ENCODE measurements at places on chromosomes 16 and 17.

DNA sequence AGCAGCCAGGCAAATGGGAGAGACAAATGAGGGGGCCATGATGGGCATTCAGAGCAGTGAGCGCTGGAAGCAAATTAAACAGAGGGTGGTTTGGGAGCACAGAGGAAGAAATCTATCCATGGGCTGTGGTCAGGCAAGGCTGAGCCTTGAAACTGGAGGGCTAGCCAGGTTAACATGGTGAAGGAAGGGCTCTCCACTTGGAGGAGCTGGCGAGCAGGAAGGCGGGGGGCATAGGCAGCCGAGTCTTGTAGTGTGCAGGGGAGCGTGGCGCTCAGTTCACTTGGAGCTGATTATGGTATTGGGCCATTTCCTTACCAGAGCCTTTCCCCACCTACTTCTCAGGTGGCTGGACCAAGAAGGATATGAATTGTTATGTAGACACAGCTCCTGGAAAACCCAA lies 189.7 kb downstream of the SNX29 start:
- no peak for DNase-seq

- DNase-seq: no peak
These were observed 3.2 kb downstream of the B3GNT9 start for GRCh38 chr16:67147437-67148140.

DNA sequence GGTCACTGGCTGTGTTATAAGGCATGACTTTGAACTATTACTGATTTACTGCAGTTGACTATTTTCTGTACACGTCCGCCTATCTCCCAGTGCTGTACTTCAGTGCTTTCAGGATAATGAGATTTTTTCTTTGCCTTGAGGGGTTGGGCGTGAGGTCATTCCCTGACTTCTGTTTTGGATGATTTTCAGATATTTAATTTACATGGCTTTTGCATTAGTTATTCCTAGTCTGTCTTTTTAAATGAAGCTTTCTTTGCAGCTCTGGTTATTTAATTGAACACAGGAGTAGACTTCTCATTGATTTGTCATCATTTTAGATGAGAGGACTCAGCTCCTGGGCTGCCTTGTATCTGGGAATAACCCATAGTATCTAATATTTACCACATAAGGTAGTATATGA lies 23.7 kb downstream of the WIPF2 start:
- DNase-seq: no peak

DNA sequence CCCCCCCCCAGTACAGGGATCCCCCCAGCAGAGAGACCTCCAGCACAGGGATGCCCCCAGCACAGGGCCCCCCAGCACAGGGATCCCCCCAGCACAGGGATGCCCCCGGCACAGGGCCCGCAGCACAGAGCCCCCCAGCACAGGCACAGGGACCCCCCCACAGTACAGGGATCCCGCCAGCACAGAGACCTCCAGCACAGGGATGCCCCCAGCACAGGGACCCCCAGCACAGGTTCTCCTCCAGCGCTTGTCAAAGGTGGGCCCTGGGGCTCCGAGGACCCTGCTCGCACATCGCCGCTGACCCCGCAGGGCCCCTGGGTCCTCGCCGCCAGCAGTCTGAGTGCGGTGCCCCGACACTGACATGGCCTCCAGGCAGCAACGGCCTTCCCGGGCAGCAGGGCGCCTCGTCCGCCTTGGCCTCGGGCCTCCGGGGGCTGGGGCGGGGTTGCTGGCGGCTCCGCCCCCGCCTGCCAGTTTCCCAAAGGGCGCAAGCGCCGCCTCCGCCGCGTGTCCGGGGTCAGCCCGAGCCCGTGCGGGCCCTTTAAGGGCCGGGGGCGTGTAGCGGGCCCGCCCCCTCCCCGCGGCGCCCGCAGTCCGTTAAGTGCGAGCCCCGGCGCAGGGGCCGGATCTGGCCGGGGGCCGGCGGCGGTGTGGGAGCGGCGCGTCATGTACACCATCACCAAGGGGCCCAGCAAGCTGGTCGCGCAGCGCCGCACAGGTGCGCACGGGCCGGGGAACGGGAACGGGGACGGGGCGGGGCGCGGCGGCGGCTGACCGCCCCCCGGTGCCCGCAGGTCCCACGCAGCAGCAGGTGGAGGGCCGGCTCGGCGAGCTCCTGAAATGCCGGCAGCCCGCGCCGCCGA lies at the start of gene MCRIP2:
MCRIP2 (plus strand) TSS at position 503 of the 863 bp plus-strand sequence; CDS start at position 667, 164 bp downstream.
- DNase-seq: peak; percentile 69

DNA sequence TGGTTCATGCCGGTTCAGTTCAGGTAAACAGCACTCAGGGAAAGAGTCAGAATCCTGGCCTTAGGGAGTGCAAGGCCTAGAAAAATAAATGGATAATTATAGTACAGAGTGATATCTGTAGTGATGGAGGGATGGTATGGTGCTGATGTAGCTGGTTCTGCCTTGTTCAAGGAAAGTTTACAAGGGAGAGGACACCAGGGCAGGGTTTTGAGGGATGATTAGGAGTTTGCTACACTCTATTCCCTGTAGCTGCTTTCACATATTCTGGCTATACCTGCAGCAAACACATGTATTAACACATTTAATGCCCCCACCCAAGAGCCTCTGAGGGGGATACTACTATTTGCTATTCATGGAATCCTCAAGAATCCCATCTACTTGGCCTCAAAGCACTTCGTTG lies 1.7 kb upstream of the NOS2 start:
- DNase-seq: no peak

DNA sequence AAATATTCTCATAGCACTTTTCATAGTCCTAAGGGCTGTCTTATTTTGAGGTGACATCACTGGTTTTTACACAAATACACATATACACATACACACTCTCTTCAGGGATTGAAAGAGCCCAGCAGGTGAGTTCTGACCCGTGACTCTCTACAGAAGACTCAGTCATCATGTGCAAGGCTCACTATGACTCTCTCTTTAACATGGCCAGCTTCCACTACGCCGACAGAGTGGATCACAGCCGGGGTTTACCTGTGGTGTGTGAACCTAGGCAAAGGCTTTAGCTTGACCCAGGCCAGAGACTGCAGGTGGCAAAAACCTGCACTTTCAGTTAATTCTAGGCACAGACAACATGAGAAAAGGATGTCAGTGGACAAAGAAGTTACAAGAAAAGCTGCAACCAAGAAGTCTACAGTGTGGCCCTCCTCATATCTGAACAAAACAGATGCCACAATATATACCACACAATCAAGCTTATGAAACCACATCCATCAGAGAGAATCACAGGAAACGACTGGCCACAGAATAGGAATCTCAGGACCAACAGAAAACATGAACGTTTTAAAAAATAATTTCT lies 56.5 kb downstream of the CYTH1 start:
- no peak for DNase-seq
